ENCODE measurements at places on chromosomes 7 and 10.
A peak's percentile ranks its signal among the peaks of the same experiment; 100 is the strongest.

GRCh38 chr10:120486671-120487205 is 29.7 kb downstream of the PLPP4 start:
- DNase-seq: no peak

GRCh38 chr10:49202266-49202665 is 14.1 kb upstream of the TMEM273 start:
- no peak for DNase-seq

GRCh38 chr7:158446281-158446680 is 141.3 kb downstream of the PTPRN2 start:
- no peak for DNase-seq

- DNase-seq: peak; percentile 28
These were observed 116.9 kb upstream of the PCGF5 start for GRCh38 chr10:91103384-91104192.

GRCh38 chr7:157690058-157690832 is 353.4 kb downstream of the DNAJB6 start:
- no peak for DNase-seq

GRCh38 chr7:4271716-4272015 is 410.4 kb upstream of the FOXK1 start:
- no peak for DNase-seq

DNA sequence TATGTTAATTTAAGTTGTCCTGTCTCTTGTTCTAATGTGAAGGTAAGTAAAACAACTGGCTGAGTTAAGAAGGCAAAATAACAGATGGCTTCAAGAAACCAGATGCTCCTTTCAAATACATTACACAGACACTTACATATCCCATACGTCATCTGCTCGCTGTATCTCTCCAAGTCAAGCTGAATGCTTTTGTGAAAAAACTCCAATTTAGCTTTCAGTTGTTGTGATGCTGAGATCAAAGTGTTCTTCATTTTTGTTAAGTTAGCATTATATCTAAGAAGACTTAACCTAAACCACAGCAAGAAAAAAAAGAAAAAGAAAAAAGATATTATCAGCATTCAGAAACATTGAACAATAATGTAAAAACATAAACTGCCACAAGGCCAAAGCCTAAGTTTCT is 18.5 kb upstream of the ERLIN1 start:
- no peak for DNase-seq

DNA sequence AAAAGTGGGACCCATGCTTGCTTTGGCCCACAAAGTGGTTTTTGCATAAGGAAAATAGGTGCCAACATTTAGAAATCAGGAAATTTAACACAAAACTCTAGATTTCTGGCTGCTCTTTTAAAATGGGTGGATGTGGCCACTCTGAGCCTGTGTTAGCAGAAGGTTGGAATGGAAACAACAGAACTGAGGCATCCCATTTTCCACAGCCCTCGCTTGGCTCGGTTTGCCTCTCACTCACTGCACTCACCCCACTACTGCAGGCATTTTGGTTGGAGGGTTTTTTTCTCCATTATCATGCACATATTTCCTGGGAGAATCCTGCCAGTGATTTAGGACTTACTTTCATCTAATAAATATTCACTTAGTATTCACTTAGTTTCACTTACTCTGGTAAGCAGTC is 178.9 kb downstream of the BICC1 start:
- DNase-seq: no peak

- no peak for DNase-seq
These were observed 63.8 kb downstream of the CALML3 start for GRCh38 chr10:5588603-5589002.

GRCh38 chr7:121388950-121389349 is 7.2 kb downstream of the FAM3C start:
- DNase-seq: no peak

DNA sequence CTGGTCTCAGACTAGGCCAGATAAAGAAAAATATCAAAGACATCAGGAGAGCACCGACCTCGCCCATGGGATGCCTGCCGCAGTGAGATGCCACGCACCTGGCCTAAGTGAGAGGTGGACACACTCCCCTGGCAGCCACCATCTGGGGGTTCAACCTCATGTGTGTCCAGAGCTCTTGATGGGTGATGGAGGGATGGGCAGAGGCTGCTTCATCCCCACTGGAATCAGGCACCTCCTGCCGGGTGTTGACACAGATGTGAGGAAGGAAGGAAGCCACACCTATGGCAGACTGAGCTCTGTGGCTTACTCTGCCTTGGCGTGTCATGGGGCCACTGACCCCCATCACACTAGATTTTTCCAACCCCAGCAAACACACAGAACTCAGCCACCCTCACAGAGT is 11.4 kb downstream of the ZNF488 start:
- DNase-seq: no peak

DNA sequence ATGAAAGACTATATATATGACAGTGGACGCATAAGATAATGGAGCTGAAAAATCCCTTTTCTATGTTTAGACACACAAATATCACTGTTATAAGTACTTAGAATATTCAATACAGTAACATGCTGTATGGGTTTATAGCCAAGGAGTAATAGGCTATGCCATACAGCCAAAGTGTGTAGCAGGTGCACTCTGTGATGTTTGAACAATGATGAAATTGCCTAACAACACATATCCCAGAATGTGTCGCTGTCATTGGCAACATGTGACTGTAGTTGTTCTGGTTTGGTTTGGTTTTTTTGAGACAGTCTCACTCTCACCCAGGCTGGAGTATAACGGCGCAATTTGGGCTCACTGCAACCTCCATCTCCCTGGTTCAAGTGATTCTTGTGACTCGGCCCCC is 26.1 kb downstream of the NOM1 start:
- DNase-seq: no peak

DNA sequence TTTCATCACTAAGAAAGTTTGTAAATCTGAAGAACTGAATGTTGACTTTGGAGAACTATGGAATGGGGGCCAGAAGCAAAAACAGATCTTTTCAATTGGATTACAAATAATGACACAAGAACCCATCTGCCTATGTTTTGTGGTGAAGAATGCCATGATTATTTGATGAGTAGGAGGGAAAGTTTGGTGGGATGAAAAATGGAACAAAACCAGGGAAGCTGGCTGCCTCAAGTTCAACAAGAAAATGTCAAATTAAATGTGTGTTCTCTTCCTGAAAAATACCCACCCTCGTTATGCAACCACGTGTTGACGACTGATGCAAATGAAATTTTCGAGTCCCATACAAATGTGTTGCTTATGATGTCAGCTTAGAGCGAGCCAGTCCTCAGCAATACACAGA is 208.5 kb downstream of the GPR37 start:
- no peak for DNase-seq

GRCh38 chr7:51344406-51345138 is 28.0 kb upstream of the COBL start:
- DNase-seq: no peak

DNA sequence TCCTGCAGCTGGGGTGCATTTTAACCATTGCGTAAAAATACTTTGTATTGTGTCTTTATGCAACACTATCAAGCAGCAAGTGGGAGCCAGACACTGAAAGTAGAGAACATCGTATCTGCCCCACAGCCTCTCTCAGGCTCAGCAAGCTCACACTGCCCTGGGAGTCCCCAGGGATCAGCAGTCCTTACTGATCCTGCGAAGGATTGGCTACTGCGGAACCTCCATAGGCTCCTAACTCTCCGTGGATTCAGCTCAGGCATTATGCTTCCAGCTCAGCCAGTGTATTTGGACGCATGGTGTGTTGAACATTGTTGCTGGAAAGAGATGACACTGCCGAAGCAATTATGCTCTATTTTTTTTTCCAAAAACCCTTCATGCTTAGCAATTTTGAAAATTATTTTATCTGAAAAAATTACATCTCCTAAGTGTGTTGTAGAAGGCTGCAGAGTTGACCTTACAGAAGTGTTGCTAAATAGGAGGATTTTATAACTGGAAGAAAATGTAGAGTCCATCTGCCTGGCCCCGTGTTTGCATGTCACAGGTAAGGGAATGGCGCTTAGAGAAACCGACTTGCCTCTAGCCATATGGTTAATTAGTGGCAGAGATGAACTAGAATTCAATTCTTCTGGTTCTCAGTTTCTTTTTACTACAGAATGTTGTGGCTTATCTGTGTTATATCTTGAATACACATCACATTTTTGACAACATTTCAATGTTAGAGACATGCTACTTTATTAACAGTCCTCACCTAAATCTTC is 276.4 kb upstream of the COBL start:
- DNase-seq: no peak

GRCh38 chr10:96324447-96324846 is 20.2 kb downstream of the DNTT start:
- DNase-seq: no peak

GRCh38 chr7:155762655-155763054 is 49.6 kb downstream of the SHH start:
- no peak for DNase-seq

- no peak for DNase-seq
These were observed 69.9 kb downstream of the HYCC1 start for GRCh38 chr7:22944022-22944421.

GRCh38 chr10:97109547-97109946 is 76.2 kb downstream of the SLIT1 start:
- DNase-seq: no peak

DNA sequence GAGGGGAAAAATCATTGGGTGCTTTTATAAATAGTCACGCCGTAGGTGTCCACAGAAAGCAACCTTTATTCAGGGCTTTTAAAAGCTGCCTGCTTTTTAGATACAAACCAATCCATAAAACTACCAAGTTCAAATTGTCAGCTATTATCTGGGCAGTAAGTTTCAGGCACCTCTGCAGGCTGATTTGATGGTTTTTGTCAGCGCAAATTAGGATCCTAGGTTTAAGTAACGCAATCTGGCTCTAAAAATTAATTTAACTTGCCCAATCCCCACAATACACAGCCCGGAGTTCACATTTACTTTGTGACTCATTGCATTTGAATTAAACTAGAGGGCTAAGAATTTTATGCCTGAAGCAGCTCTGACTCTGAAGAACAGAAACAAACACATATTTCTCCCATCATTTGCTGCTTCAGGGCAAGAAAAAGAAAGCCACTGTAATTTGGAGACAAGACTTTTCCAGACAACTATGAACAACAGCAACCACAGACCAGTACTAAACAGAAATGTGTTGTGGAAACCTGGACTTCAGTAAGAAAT is 43.3 kb downstream of the NRP1 start:
- no peak for DNase-seq

- no peak for DNase-seq
These were observed 88.0 kb downstream of the FGFR2 start for GRCh38 chr10:121510201-121510771.

DNA sequence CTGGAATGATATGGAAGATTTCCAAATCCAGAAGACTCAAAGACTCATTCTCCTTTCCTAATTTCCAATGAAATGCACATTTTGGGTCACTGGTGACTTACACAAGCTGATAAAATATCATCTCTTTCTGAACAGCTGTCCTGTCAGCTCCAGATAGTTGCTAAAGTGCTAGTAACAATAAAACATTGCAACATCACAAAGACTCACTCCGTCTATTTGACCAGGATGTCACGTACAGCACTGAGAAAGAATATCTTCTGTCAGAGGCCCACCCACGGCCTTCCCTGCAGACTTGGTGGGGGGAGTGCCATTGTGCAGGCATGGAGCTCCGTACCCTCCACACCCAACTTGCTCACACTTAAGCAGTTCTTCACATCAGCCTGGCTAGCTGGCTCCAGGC is 78.9 kb upstream of the EGR2 start:
- no peak for DNase-seq

GRCh38 chr7:131000873-131001272 is 266.9 kb upstream of the KLF14 start:
- no peak for DNase-seq

DNA sequence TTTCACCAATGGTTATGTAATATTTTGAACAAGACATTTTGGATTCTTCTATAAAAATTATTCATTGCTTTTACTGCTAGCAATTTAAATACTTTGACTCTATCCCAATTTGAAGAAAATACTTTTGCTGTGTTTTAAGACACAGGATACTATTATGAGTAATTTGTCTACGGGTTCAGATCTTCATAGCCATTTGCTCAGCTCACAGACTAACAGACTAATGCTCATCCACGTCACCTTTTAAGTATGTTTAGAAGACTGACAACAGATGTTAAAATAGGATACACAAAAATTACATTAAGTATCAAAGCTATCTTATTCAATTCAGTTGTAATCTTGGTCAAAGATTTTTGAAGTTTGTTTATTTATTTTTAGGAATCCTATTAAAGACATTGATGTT is 251.3 kb upstream of the CHRM2 start:
- DNase-seq: no peak

- DNase-seq: no peak
These were observed 17.8 kb downstream of the SCD start for GRCh38 chr10:100364735-100365391.

DNA sequence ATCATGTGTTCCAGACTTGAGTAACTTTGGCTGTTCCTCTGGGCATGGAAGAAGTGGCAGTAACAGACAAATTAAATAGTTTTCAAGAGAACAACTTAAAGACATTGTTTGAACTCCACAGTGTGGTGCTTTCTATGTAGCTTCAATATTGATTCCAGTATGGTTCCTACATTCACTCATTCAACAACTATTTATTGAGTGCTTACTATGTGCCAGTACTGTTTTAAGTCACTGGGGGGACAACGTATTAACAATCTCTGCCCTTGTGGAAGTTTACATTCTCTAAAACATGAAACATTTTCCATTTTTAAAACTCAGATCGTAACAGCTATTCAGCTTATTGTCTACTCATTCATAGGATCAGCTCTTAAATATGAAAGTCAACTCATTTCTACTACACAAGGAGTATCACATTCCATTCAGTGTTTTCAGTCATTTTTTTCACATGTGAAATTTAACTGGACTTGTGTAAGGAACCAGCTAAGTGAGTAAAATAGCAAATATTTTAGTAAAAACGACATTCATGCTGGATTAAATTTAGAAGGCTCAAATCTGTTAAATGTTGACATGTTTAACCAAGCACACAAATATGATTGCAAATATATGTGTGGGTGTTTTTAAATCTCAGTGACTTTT is 13.6 kb upstream of the CUBN start:
- no peak for DNase-seq

DNA sequence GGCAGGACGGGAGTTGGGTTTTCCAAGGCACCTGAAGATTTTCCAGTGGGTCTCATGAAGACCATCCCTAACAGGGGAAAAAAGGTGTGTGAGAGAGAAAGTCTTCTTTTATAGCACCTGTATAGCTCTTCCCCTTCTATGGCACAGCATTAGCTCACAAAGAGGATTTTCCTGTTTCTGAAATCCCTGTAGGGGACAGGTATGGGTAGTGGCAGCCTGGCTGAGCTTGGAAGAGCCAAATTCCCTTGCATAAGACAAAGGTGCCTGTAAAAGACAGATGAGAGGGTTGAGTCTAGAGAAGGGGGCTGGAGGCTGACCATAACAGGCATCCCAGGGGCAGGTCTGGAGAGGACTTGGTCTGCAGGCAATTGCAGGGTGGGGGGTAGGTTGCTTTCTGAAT is 63.7 kb downstream of the COL13A1 start:
- DNase-seq: no peak
